Fibroblast of pulmonary artery (primary cell): ENCODE measurements at places on chromosomes 6 and 20.

GRCh38 chr20:50346374-50347283 lies 156.0 kb downstream of the CEBPB start:
- DNase-seq = peak; percentile 93

DNA sequence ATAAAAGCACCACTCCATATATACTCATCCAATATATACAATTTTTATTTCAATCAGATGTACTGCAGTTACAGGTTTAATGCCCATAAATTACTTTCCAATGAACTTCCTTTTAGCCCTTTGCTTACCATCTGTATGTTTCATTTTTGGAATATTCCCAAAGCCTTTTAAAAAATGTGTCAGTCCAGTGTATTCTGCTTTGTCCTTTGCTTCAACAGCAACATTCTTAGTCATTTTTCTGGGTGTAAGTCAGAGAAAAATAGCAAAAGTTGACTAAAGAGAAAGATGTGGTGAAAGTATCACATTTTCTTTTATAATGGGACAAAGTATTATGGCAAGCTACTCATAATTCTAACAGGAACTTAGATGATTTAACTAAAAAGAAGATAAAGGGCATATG lies 15.2 kb downstream of the DSE start:
- no peak for DNase-seq

- no peak for DNase-seq
These were observed 296 bp downstream of the DZANK1 start for GRCh38 chr20:18466574-18466893.

DNA sequence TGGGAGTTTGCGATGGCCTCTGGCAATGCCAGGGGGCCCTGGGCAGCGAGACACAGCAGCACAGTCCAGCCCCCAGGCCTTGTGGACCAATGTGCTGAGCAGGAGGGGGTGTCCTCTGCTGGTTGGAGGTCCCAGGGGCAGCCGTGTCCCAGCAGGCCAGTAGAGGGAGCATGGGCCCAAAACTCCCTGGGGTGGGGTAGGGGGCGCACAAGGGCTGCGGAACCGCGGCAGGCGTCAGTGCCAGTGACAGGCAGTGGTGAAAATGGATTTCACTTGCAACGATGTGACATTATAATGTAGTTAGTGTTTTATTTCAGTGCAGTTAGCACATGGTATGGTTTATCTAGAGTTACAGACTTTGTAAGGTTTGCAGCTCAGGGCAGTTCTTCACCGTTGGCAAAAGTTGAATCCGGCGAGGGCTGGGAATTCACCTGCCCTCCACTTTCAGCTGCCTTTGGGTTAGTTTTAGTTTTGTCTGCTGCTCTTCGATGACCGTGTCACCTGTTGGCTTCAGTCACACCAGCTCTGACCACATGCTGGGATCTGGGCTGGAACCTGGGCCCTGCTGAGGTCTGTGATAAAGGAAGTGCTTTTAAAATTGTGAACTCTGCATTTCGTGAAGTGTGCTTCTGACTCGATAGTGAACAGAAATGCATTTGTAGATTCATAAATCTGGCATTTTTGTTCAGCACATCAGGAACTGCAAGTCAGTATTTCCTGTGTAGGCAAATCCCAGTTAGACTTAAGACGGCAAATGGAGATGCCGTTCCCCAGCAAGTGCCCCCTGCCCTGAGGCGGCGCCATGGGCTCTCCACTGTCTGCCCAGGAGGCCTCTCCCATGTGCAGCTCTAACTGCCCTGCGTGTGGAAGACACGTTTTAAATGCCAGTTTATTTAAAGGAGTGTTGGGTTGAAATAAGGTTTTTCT lies 46.8 kb downstream of the PYGB start:
- DNase-seq = peak; percentile 49

DNA sequence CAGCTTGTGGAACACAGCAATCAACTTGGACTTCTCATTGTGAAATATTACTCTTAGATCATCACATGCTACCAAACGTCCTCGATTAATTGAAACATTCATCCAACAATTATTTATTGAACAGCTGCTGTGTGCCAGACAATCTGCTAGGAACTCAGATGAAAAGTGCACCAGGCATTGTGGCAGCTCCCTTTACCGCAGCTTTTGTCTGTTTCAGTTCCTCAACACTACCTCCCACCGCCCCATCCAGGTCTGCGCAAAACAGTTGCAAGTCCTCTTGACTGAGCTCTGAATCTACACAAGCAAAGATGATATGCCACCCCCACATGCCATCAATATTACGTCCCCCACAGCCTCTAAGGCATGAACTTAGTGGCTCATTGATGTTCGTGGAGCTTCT lies 1094.4 kb upstream of the MAP3K7 start:
- no peak for DNase-seq

DNA sequence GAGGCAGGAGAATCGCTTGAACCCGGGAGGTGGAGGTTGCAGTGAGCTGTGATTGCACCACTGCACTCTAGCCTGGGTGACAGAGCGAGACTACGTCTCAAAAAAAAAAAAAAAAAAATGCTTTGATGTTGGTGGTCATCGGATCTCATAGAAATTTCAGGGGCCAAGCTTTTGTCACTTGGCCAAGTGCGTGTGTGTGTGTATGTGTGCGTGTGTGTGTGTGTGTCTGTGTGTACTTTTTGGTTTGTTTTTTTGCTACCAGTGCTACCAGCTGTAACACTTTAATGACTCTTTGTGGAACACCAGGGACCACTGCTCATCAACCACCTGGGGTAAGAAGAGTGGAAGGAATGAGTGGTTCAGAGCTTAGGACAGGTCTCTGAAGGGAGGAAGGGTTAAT lies 49.7 kb downstream of the TRAF3IP2 start:
- DNase-seq = no peak

DNA sequence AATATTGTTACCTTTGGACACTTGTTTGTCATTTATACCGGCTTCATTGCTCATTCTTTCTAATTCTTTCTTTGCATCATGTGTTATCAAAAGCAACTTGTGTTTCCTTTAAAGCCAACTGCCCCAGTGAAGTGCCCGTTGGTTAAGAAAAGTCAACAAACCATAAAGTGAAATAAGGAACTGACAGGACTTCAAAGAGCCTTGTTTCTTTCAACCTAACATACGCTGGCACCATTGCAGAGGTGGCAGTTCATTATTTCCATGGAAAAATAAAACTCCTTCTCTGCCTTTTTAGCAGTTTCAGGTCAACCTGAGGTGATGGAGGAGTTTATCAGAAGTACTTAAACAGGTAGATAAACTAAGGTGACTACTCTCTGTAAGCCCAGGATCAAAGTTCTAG lies 28.8 kb downstream of the FERMT1 start:
- DNase-seq = no peak

GRCh38 chr20:41004531-41005360 lies 23.9 kb upstream of the TOP1 start:
- no peak for DNase-seq

GRCh38 chr6:13124131-13124530 lies 204.2 kb downstream of the TBC1D7 start:
- DNase-seq = no peak

DNA sequence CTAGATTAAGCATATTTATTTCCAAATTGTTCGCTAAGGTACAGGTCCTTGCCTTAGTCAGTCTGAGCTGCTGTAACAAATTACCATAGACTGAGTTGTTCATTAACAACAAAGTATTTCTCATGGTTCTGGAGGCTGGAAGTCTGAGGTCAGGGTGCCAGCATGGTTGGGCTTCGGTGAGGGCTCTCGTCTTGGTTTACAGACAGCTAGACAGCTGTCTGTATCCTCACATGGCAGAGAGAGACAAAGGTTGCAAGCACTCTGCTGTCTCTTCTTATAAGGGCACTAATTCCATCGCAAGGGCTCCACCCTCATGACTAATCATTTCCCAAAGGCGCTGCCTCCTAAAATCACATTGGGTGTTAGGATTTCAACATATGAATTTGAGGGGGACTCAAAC lies 115.3 kb upstream of the GMDS start:
- no peak for DNase-seq

DNA sequence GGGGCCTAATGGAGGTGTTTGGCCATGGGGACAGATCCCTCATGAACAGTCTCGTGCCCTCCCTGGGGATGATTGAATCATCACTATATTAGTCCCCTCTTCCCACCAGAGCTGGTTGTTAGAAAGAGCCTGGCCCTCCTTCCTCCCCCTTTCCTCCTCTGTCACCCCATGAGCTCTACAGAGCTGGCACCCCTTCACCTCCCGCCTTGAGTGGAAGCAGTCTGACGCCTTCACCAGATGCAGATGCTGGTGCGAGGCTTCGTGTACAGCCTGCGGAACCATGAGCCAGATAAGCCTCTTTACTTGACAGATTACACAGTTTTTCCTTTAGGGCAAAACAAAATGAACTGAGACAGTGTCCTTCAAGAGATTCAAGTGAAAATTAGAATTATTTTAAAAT lies 74.4 kb upstream of the RIPOR2 start:
- no peak for DNase-seq

DNA sequence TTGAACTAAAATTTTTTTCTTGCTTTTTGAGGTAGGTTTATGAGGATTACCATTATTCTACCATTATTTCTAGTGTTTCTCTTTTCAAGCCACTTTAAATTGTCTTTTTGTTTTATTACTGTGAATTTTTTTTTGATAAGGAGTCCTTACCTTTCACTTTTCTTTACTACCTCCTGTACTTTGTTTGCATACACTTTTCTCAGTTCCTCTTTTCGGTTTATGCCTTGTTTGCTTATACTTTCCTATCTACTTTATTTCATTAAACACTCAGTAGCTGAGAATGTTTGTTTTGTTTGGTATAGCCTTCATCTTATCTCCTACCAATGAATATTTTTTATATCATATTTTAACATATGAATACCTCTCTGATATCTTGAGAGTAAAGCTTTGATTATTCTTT lies 147.9 kb downstream of the TFAP2B start:
- DNase-seq = no peak

- no peak for DNase-seq
These were observed 11.5 kb downstream of the RBM24 start for GRCh38 chr6:17292600-17293133.

DNA sequence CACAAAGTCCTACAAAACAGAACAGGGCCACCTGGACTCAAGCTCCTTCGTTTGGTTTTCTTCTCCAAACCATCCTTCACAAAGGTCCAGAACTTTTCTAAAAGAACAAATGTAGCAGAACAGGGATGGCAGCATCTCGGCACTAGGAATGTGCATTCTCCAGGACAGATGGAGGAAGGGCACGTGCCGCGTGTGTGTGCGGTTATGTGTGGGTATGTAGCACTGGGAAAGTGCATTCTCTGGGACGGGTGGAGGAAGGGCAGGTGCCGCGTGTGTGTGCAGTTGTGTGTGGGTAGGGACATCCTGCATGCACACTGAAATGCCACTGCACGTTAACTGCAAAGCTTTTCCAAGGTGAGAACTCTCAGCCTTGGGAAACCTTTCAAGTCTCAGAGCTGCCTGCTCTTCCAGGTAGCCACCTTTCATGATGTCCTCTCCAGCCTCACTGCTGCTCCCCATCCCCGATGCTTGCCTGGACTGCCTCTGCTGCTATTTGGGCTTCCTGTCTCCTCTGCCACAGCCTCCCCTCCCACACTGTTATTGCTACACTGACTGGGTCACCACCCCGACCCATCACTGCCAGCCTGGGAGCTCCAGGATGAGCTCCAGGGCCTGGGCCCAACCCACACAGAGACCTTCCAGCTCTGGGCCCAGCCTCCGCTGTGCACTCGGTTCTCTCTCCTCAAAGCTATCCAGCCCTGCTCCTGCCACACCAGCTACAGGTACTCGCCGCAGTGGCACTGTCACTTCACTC lies 47.6 kb downstream of the EZR start:
- no peak for DNase-seq

DNA sequence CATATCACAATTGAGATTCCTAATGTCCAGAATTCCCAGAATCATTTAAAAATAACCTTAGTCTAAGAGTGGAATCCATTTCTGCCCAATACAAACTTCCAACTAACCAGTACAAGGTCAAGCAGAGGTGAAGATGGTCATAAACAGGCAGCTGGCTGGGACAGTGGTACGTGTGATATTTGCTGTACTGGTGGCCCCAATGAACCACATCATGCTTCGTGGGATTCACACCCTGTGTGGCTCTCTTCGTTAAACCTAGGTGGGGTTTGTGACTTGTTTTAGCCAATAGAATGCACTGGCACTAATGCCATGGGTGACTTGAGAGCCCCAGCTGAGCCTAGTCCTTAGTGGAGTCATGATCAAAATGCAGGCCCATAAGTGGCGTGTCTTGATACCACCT lies 286.6 kb downstream of the KIF16B start:
- DNase-seq = no peak

DNA sequence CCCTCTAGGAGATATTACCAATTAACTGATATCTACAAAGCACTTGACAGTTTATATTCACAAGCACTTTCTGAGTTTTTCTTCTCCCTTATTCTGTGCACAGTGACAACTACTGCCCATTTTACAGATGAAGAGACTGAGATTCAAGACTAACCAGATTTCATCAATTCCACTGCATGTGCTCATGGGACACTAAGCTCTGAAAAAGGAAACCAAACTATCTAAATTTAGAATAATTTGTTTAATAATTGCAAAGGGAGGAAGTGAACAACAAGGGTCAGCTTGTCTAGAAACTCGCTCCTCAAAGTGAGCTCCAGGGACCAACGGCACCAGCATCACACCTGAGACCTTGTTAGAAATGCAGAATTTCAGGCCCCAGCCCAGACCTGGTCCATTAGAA lies 50.8 kb upstream of the MYLIP start:
- DNase-seq = no peak
